Sigmoid colon (tissue), 7 donors: ENCODE measurements at places on chromosomes 12 and 14. TPM values are rescaled to one million over a fixed set of nuclear protein-coding genes. Genes with fewer than 3 reads are reported as not detected.
A peak's percentile ranks its signal among the peaks of the same experiment; 100 is the strongest.

The C12orf50 gene
- polyA plus RNA-seq: not detected

The SDSL gene
- 33.0 TPM for polyA plus RNA-seq

GRCh38 chr14:103545219-103545914 lies 16.4 kb downstream of the TRMT61A start:
- no peak overlapping the region for H3K4me3 ChIP-seq
- H3K36me3 ChIP-seq: no peaks in the 10 kb centered on the region
- DNase-seq: peak; percentile 73
- H3K27me3 ChIP-seq: no peaks in the 10 kb centered on the region
- peaks cover 89% of the 10 kb centered on the region for H3K4me1 ChIP-seq
- peak overlapping the region; percentile 94 for H3K27ac ChIP-seq

- H3K4me3 ChIP-seq: no peak overlapping the region
- no peak for DNase-seq
- no peak overlapping the region for H3K27ac ChIP-seq
- no peaks in the 10 kb centered on the region for H3K36me3 ChIP-seq
Measured at GRCh38 chr12:108738170-108738569, 6.9 kb upstream of the CORO1C start.

GRCh38 chr12:12428047-12428446 lies 71.2 kb downstream of the BORCS5 start:
- no peak for DNase-seq
- H3K27ac ChIP-seq: no peak overlapping the region
- H3K36me3 ChIP-seq: no peaks in the 10 kb centered on the region
- H3K4me3 ChIP-seq: no peak overlapping the region
- H3K27me3 ChIP-seq: no peaks in the 10 kb centered on the region

The CLEC2A gene
- not detected for polyA plus RNA-seq

The OVCH1 gene
- polyA plus RNA-seq: not detected

The GALNT9 gene
- polyA plus RNA-seq: 0.45 TPM

The KLRC3 gene
- polyA plus RNA-seq: 1.8 TPM

The TAS2R42 gene
- not detected for polyA plus RNA-seq

The RAPGEF3 gene
- polyA plus RNA-seq: 16.2 TPM

- peaks cover 6% of the 10 kb centered on the region for H3K36me3 ChIP-seq
- no peak for DNase-seq
- H3K4me1 ChIP-seq: peaks cover 24% of the 10 kb centered on the region
- no peak overlapping the region for H3K4me3 ChIP-seq
Measured at GRCh38 chr14:23559010-23559925, 3.2 kb downstream of the THTPA start.

The TCP11L2 gene
- 3.0 TPM for polyA plus RNA-seq

GRCh38 chr14:94177806-94178205 lies 3.7 kb downstream of the PPP4R4 start:
- H3K4me3 ChIP-seq: no peak overlapping the region
- no peak for DNase-seq
- peaks cover 20% of the 10 kb centered on the region for H3K4me1 ChIP-seq

DNA sequence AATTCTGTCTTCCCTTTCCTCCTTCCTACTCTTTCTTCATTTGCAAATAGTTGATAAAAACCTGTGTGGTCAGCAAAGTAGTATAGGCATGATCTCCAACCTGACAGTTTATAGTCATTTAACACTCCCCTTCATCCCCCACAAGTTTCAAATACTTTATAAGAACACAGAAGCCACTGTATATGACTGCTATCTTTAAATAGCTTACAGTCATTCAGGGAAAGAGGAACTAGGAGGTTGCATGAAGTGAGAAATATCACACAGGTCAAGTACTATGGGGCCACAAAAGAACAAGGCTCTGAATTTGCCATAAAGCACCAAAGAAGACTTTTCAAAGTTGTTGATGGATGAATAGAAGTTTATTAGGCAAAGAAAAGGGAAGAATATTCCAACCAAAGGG lies 431.3 kb downstream of the NPAS3 start:
- no peaks in the 10 kb centered on the region for H3K4me1 ChIP-seq
- no peak overlapping the region for H3K27ac ChIP-seq
- H3K27me3 ChIP-seq: no peaks in the 10 kb centered on the region
- no peaks in the 10 kb centered on the region for H3K36me3 ChIP-seq
- H3K4me3 ChIP-seq: no peak overlapping the region
- DNase-seq: no peak

DNA sequence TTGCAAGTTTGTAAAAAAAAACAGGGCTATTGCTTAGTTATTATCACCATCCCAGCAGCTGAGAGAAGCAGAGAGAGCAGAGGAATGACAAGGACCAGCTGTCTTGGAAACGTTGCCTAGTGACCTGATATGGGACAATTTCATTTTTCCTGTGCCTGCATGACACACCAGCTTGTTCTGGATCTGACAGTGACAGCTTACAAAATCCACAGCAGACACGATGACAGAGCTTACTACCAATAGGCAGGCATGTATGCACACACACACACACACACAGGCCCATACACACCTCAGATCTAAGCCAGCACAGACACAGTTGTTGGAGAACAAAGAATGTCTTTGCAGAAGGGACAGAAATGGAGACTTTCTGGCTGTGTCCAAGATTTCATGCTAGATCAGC lies 25.4 kb downstream of the HSPB8 start:
- no peak for DNase-seq
- peak overlapping the region; percentile 85 for H3K27ac ChIP-seq
- H3K27me3 ChIP-seq: no peaks in the 10 kb centered on the region
- no peak overlapping the region for H3K4me3 ChIP-seq

- H3K4me1 ChIP-seq: peaks cover 90% of the 10 kb centered on the region
- DNase-seq: no peak
- no peak overlapping the region for H3K4me3 ChIP-seq
- H3K36me3 ChIP-seq: peaks cover 77% of the 10 kb centered on the region
Measured at GRCh38 chr14:68894802-68895703, 84.0 kb downstream of the ACTN1 start.

The TAS2R19 gene
- 0.41 TPM for polyA plus RNA-seq

DNA sequence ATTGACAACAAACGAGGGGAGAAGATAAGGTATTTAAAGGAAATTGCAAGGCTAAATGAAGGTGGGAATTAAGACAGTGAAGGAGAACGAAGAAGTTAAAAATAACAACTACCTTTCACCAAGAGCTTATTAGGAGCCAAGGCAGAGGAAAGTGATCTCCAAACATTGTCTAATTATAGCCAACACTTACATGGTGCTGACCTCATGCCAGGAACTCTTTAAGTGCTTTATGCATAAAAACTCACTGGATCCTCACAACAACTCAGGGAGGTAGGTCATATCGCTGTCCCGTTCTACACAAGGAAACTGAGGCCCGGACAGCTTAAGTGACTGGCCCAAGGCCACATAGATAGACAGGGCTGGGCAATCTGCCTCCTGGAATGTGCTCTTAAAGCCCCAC lies 19.5 kb downstream of the TAMALIN start:
- H3K27ac ChIP-seq: peak overlapping the region; percentile 84
- H3K27me3 ChIP-seq: no peaks in the 10 kb centered on the region
- no peak for DNase-seq
- H3K36me3 ChIP-seq: no peaks in the 10 kb centered on the region

The RBM19 gene
- 23.6 TPM for polyA plus RNA-seq

The RGS6 gene
- polyA plus RNA-seq: 0.79 TPM

DNA sequence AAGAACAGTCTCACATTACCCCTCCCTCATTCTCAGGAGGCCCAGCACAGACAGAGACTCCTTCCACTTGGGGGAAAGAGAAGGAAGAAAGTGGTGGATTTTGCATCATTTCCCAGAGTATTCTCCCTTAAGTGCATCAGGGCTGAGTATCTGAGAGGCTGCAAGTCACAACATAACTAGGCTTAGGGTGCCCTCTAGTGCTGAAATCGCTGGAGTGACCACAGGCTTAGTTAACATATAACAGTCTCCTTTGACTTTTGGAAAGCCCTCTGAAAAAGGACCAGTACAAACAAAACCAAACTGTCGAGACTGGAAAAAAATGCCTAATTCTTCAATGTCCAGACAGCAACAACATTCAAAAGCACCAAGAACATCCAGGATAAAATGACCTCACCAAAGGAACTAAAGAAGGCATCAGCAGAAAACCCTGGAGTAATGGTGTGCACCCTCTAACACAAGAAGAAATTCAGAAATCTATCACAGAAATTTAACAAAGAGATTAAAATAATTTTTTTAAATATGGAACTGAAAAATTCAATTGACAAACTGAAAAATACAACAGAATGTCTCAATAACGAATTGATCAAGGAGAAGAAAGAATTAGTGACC lies 412.3 kb downstream of the RPS29 start:
- H3K36me3 ChIP-seq: no peaks in the 10 kb centered on the region
- H3K4me3 ChIP-seq: no peak overlapping the region
- DNase-seq: no peak
- no peaks in the 10 kb centered on the region for H3K27me3 ChIP-seq

DNA sequence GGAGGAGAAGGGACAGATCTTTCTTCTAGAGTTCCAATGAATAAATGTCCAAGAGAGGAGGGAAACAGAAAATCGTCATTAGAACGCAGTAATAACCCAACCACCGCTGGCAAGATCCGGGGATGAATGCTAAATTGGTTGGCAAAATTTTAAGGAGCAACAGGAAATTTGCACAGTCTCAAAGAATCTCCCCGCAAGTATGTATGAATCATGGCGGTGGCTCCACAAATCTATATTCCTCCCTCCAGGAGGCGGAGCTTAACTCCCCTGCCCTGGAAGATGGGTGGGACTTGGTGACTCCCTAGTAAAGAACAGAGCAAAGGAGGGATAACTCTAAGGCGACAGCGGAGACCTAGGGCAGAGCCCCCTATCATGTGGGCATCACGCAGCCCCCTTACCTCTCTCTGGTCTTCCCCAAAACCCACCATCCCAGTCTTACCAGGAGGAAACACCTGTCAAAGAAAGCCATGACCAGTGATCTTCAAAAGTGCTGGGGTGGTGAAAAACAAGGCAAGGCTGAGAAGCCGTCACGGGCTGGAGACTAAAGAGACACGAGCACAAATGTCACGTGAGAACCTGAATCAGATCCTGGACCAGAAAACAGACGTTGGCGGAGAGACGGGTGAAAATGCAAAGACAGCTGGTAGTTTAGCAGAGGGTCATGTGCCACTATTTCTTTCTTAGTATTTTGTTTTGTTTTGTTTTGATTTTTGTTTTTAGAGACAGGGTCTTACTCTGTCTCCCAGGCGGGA lies 125.8 kb downstream of the NCOR2 start:
- peaks cover 61% of the 10 kb centered on the region for H3K4me1 ChIP-seq
- H3K36me3 ChIP-seq: peaks cover 5% of the 10 kb centered on the region
- H3K27ac ChIP-seq: peak overlapping the region; percentile 70
- no peaks in the 10 kb centered on the region for H3K27me3 ChIP-seq
- H3K4me3 ChIP-seq: no peak overlapping the region
- no peak for DNase-seq

DNA sequence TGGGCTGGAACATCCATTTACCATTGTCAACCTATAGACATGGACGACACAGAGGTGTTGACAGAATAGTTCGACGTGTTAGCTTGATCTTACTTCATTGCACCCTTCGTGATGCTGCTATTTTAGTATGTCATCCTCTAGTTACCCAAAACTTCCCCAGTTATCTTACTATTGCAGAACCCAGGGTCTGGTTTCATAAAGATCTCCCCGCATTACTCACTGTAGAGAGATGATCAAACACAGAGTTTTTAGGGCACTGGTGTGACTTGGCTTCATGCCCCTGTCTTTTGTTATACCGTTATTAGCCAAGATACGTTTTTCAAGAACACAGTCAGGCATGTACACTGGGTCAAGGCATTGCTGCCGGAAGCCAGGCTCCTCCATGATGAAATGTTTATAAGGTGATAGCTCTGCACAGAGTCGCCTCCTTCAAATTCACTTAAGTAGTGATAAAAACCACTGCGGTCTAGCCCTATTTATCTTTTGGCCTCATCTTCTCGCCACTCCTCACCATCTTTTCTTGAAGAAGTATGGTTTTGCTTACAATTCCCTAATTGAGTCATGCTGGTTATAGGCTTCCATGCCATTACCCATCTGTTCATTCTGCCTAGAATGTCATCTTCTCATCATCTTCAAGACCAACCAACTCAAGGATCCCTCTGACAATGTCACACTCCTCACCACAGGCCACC lies 1127.9 kb downstream of the VRK1 start:
- H3K4me3 ChIP-seq: no peak overlapping the region
- no peaks in the 10 kb centered on the region for H3K36me3 ChIP-seq
- H3K27ac ChIP-seq: no peak overlapping the region
- no peaks in the 10 kb centered on the region for H3K27me3 ChIP-seq
- H3K4me1 ChIP-seq: no peaks in the 10 kb centered on the region

GRCh38 chr12:57657744-57658143 lies 24.7 kb upstream of the B4GALNT1 start:
- no peaks in the 10 kb centered on the region for H3K36me3 ChIP-seq
- no peaks in the 10 kb centered on the region for H3K27me3 ChIP-seq
- no peaks in the 10 kb centered on the region for H3K4me1 ChIP-seq
- no peak overlapping the region for H3K4me3 ChIP-seq
- H3K27ac ChIP-seq: no peak overlapping the region

- no peaks in the 10 kb centered on the region for H3K27me3 ChIP-seq
- H3K4me3 ChIP-seq: peak overlapping the region; percentile 58
- H3K4me1 ChIP-seq: no peaks in the 10 kb centered on the region
Measured at GRCh38 chr12:39619316-39619659, 315 bp downstream of the ABCD2 start.

DNA sequence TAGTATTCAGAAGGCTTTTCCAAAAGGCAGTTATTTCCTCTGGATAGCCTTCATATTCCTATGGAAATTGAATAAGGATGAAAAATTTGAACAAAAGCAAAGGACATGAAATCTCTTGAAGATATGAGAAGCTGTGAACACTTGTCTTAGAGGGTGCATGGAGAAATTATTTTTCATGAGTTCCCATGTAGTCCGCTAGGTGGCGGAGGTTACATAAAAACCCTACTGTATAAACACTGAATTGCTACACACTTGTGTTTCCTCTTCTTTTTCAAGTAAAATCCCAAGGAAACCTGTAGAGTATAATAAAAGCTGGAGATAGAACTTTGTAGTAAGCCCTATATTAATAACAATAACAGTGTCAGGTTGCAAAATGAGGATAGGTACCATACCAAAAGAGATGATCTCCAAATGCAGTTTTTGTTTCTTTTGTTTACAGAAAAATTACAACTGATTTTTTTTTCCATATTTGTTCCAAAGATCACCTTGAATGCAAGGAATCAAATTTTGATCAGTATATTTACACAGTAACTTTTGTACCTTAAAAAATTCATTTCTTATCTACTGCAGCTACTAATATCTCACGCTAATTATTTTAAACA lies 37.8 kb upstream of the OR4E1 start:
- H3K27ac ChIP-seq: no peak overlapping the region
- H3K4me1 ChIP-seq: no peaks in the 10 kb centered on the region
- H3K4me3 ChIP-seq: no peak overlapping the region
- no peaks in the 10 kb centered on the region for H3K27me3 ChIP-seq
- no peak for DNase-seq
- no peaks in the 10 kb centered on the region for H3K36me3 ChIP-seq

DNA sequence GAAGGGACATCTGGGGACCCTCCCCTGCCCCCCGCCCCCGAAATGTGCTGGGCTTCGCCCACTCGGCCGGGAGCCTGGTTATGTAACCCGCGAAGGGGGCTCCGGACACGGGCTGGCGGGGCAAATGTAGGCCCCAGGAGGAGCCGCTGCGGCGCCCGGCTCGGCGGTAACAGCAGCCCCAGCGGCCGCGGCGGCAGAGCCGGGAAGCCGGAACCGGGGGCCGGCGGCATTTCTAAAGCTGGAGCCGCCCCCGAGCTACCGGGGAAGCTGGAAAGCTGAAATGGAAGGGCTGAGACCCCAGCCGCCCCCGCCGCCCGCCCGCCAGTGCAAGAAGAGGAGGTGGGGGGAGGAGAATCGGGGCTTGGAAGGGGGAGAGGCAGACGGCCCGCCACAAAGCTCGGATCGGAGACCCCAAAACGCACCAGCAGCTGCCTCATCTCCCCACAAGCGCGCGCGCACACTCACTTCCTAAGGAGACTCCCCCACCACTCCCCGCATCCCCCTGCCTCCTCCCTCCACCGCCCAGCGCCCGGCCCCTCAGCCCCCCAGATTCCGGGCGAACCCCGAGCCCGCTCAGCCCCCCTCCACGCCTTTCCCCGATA lies 1.5 kb downstream of the KDM2B start:
- no peaks in the 10 kb centered on the region for H3K27me3 ChIP-seq
- peak; percentile 75 for DNase-seq
- H3K36me3 ChIP-seq: no peaks in the 10 kb centered on the region
- H3K27ac ChIP-seq: peak overlapping the region; percentile 85
